ENCODE measurements at places on chromosomes 3 and 15.

DNA sequence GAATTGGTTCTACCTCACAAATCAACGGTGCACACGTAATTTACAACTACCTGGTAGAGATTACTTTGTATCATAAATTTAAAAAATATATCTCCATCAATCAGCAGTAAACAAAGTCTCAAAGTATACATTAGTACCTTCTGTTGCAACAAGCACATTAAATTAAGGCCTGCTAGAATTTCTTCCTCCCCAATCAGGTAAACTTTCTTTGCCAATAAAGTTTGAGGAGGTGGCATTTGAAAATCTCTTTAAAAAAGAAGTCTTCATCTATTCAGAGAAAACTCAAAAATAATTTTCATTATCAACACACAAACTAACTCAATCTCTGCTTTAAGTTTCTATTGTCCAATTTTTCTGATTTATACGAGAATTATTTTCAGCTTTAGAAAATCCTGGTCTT, 4.4 kb downstream of the CCNL1 start:
- DNase-seq: no peak

GRCh38 chr15:70831094-70831911, 22.7 kb downstream of the LARP6 start:
- DNase-seq: no peak

DNA sequence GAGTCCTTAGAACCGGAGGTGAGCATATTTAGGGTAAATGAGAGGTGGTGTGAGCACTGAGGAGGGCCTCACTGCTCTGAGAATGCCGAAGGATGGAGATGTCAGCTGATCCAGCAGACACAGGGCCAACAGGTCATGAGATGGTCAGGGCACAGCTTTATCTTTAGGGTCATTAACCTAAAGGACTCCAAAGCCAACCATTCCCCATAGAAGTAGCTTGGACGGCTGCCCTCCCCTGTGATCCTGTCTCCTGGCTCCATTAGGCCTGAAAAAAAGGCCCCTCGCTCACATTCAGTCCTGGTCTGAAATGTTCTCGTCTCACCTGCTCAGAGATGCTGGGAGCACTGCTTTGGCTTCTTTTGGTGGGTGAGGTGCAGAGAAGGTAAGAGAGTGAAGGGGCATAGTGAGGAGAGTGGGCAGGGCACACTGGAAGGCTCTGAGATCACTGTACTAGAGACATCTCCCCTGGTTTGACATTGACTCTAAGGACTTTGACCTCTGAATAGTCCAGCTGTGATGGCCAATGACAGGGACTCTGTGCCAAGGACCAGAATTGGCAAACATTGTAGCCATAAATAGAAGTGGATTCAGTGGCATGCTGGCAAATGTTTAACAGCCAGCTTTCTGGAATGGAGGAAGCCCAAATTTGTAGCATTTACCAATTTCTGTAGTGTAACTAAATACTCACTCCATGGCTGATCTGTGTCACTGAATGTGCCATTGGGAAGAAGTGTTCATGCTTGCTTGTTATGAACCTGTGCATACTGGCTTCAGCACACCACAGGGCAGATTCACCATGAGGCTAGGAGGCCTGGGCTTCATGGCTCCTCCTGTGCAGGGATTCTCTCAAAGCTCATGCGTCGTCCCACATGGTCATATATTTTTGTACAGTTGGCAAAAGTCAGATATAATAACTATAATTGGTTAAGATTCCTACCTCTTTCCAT, 76.2 kb upstream of the MRPS22 start:
- no peak for DNase-seq

GRCh38 chr3:15467227-15468181, 40.1 kb downstream of the EAF1 start:
- DNase-seq: no peak

DNA sequence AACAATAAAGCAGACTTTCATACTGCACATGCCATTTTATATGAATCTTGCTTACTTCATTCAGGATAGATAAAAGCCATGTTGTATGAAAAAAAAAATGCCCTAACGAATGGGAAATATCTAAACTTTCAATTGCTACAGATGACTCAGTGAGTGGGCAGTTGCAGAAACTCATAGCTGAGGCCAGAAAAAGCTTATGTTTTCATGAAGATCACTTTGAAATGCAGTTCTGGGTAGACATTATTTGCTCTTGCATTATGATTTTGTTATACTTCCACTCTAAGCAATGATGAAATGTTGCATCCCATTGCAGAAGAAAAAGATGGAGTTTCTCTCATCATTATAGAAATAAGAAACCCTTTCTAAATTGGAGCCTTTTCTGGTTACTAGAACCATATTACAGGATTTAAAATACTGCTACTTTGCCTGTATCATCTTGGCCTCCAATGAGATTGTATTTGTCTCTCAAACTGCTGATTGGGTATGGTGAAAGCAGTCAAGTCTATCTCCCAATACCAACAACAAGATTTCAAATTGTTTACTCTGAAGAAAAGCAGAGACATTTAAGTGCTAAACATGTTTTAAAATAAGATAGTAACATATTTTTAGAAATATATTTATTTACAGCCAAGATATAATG, 17.0 kb downstream of the PEAK1 start:
- DNase-seq: peak; percentile 70

DNA sequence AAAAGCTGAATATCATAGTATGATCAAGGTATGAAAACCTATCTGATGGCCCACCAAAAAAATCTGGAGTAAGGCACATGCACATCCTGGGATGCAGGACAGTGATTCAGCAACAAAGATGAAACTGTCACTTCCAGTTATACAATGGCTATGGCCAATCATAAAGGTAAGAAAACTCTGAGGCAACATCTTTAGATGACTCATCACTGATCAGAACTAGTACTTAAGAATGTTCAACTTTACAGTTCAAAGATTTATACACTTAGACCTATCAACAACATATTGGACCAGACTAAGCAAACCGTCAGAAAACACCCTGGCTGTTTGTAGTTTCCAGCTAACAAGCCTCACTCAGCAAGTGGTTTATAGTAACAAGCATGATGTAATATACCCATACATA, 21.3 kb upstream of the PLCH1 start:
- DNase-seq: no peak

GRCh38 chr3:195893516-195893915, 14.8 kb downstream of the TNK2 start:
- DNase-seq: no peak

DNA sequence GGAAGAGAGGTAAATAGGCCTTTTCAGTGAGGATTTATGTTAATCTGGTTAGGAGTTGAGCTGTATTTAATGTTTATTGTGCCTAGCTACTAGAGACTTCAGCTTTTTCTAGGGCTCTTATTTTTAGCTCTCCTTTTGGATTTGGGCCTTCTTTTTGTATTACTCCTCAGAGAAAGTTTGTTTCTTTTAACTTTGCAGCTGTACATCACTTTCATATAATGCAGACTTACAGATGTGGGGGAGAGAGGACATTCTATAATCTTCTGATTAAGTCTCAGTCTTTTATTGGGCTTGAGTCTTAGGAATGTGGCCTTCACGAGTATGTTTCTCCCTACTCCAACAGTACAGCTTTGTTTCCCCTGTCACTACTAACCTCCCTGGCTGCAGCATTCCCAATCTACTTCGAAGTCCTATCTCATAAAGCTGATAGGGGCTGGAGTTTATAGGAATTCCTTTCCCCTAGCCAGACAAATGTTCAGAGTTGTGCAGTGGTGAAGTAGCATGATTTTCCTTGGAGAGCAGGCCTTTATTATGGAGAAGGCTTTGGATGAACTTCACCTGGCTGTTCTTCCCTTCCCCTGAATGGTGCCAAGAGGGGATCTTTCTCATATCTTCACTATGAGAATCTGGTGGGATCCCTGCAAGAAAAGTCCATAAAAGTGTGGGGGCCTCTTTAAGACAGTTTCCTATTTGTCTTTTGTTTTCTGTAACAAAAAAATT, 82.2 kb upstream of the CBLB start:
- DNase-seq: no peak

GRCh38 chr15:27679203-27679602, 419.9 kb downstream of the OCA2 start:
- DNase-seq: no peak

DNA sequence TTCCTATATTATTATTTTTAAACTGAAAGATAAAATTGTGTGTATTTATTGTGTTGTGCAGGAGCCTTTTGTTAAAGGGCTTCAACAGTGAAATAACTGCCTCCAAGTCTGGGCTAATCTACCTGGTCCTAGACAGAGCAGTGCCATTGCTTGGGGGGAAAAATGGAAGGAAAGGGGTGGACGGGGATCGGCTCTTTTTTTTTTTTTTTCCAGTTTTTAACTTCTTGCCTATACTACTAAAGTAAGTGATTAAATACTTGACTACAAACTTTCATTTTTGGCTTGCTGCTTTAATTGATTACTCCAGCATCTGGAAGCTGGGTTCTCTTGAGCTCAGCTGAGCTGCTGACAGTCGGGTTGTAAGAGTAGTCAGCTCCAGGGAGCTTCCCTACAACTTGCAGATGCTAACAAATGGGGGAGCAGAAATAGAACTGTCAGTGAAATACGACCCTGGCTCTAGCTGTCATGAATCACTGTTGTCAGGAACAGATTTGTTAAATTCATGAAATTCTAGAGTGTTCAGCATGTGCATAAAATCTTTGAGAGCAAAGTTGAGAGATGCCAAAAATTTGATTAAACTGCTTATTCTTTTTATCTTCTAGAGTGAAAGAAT, 276.7 kb downstream of the ROBO1 start:
- DNase-seq: no peak

- DNase-seq: peak; percentile 68
These were observed 17.6 kb downstream of the CTSH start for GRCh38 chr15:78927077-78927790.

- DNase-seq: no peak
These were observed 15.4 kb upstream of the VPS8 start for GRCh38 chr3:184796551-184796950.

All from inflammatory macrophage treated with lipopolysaccharide for 1 hour (primary cell).